ENCODE measurements at places on chromosomes 5 and 9. TPM values are rescaled to one million over a fixed set of nuclear protein-coding genes. Genes with fewer than 3 reads are reported as not detected.

Gene GDF9
- 1.8 TPM for polyA plus RNA-seq

DNA sequence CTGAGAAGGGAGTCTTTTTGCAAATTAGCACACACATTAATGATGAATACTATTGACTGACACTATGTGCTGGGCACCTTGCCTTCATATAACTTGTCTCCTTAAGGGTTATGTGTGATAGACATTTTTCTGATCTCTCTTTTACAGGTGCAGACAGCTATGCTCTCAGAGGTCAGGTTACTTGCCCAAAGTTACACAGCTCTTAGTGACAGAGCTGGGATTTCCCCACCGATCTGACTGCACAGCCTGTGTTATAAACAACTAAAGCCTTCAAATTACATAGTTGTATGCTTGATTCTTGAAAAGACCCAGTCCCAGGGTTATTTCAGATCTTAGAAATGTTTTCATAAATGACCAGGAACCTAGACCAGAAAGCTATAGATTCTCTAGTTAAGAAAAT is 462.7 kb downstream of the EBF1 start:
- DNase-seq: no peak

Gene MRNIP
- polyA plus RNA-seq: 57.2 TPM

Gene PDE6A
- polyA plus RNA-seq: 0.11 TPM

Gene CBY3
- polyA plus RNA-seq: 2.1 TPM

Gene C9orf78
- polyA plus RNA-seq: 73.0 TPM

DNA sequence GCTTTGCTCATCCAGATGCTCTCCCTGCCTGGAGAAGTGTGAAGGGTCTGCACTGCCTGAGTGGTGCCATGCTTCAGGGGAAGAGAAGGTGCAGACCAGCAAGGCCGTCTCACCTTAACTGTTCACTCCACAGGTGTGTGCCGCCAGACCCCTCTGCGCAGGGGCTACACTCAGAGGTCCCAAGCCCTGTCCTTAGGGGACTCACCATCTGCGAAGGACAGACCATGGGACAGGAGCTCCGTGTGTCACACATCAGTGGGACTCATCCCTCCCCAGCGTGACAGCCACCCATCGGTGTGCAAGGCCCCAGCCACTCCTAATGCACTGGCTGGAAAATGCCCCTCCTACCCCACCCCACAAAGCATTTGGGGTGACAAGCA is 142.9 kb downstream of the OLFM1 start:
- no peak for DNase-seq

Gene CCDC180
- 5.8 TPM for polyA plus RNA-seq

Gene APBA1
- polyA plus RNA-seq: 17.8 TPM

- DNase-seq: no peak
Observed at GRCh38 chr5:112977440-112977861, 853 bp downstream of the DCP2 start.

GRCh38 chr5:39518516-39518915 is 93.7 kb upstream of the DAB2 start:
- DNase-seq: no peak

DNA sequence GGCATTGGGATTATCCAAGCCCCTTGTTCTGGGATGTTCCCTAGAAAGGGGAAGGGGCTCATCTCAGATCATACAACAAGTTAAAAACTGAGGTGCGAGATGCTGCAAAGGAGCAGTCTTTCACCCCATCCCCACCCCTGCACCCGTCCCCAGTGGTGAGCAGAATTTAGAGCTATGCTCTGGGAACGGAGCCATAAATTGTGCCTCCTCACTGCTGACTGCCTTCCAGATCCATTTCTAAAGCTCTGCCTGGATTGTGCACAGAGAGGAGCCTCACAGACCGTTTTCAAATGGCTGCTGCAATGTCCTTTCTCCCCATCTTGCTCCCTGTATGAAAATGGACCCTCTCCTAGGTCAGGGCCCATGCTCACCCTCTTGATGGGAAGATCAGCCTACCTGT is 8.3 kb downstream of the SLC25A48 start:
- no peak for DNase-seq

Gene GNA14
- polyA plus RNA-seq: 19.3 TPM

DNA sequence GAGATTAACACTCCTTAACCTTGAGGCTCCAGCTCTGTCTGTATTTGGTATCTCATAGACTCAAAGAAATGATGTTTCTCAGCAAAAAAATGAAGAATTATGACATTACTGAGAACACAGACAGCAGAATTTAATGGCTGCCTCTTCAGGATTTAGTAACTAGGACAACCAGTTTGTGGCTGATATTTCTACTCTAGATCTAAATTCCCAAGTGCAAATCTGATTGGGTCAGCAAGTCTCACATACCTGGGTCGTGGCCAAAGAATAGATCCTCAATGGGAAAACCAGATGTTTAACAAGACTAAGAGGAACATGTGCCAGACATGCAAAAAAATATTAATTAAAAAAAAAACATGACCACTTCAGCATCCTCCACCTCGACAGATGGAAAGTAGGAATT is 608.9 kb downstream of the DTWD2 start:
- no peak for DNase-seq

DNA sequence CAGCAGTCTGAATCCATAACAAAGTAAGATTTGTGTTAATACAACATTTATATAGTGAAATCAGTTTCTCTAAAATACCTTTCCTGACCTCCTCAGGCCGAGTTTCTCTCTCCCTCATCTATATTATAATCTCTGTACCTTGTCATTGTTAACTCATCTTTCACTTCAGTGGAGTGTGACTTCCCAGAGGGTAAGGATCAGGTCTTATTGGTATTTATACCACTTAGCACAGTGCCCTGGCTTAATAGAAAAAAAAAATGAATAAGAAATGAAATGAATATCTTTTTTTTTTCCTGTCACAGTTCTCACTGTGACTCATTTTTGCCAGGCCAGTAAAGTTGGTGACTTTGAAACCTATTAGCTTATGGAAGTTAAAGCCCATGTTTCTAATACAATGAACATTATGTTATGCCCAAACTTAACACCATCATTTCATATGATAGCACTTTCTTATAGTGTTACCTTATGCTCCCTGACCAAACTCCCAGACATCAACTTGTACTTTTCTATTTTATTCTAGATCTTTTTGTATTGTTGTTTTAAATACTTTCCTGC is 90.1 kb downstream of the NR3C1 start:
- DNase-seq: no peak

- no peak for DNase-seq
Observed at GRCh38 chr5:148352696-148353095, 17.3 kb downstream of the SPINK9 start.

- DNase-seq: no peak
Observed at GRCh38 chr9:2420543-2420942, 201.0 kb upstream of the VLDLR start.

DNA sequence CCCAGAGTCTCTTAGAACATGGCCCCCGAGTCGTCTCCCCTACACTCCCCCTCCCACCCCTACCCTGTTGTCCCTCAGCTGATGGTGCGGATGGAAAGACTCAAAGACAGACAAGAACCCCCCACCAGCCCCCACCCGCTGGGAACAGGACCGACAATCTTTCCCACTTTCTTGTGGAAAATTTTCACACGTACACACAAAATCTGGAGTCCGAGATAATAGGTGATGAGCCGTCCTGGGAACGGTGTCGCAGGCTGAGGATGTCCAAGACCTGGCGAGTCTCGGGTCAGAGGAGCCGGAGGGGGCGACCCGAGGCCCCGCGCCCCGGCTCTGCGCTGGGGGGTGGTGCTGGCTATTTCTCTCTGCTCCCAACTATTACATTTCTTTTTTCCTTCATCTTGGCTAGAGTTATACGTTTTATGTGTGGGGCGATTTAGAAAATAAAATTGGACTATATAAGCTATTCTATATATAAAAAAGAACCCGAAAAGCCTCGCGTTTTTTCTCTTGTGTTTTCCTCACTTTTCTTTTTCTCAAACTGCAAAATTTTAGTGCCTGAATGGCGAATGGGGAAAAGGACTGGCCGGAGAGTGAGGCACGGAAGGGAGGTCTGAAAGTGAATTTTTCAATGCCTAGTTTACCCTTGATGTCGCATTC is 188.8 kb downstream of the MEF2C start:
- DNase-seq: no peak

Gene F2RL1
- polyA plus RNA-seq: 30.3 TPM

DNA sequence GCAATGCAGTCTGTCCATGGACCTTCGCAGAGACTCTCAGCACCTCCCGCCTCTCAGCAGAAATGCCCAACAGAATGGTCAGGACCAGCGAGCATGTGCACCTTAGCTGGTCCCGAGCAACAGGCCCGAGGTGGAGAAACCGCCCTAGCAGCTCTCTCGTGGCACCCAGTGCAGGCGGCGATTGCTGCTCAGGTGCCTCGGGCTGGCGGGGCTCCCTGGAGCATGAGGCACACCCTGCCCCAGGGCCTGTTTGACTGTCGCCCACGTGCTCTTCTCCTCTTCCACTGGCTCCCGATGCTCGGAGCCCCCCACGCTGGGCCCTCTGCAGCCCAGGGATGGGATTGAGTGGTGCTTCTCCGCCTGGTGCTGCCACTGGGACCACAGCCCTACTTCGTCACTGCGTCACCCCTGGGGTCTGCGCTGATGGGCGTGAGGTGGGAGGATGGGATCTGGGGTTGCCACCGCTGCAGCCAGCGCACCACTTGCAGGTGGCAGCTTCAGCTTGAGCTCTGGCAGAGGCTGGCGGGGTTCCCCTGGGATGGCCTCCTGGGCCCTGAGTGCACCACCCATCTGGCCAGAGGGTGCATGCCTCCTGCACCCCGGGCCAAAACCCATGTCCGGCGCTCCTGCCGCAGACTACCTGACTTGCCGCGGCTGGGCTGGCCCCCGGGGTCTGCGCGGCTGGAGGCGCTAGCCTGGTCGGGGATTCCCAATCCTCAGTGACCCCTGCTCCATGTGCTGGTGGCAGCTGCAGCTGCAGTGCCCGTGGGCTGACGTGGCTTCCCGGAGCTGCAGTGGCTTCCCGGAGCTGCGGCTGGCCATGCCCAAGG is 244.2 kb downstream of the FOXD4L6 start:
- no peak for DNase-seq

DNA sequence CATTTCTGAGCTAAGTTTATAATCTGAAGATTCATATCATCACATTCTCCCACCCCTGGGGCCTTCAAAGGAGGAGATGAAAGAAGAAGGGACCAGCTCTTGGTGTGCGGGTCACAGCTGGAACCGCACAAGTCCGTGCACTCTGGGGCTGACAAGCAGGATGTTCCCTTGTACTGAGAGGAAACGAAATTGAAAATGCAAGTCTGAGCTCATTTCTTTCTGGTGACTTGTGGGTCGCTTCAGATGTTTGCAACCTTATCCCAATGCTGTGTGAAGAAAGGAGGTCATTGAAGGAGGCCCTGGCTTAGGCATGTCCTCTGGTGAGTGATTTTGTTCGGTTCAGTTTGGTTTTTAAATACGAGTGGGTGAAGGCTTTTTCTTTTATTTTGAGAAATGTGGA is 59.6 kb downstream of the C9orf152 start:
- no peak for DNase-seq

DNA sequence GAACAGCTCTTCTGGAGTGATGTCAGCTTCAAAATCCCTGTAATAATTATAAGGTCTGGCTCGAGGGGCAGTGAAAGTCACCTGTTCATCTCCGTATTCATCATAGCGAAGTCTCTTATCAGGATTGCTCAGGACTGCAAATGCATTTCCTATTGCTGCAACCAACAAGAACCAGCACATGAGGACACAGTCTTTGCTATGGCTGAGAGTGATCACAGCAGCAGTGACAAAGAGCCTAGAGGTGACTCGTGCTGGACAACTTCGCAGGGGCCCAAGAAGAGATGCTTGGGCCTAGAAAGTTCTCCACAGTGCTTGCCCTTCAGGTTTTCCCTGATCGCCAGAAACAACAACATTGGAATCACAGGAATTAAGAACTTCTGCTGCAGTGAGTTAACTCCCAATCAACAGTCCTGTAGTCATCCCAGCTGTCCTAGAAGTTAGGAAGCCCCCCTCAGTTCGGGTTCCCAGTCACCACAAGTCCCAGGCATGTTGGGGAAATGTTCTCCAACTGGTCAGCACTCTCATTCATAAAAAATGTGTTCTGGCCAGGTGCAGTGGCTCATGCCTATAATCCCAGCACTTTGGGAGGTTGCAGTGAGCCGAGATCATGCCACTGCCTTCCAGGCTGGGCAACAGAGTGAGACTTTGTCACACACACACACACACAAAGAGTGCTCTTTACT is 13.0 kb downstream of the DNAJC18 start:
- DNase-seq: no peak

DNA sequence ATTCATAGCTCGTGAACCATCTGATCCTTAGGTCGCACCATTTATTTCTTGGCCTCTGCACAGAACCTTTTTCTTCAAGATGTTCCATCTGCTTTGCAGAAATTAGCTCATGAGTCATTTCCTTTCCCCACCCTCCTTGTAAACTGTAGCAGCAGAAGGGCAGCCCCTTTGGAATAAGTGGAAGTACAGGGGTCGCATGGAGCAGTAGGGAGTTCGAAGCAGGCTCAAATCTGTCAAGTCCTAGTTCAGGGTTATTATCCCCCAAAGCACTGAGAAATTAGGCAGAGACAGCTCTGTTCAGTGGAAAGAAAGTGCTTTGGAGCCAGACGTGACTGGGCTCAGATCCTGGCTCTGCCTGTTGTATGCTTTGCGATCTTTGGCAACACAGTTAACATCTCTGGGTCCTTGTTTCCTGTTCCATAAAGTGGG is 84.2 kb downstream of the SGCD start:
- DNase-seq: no peak

DNA sequence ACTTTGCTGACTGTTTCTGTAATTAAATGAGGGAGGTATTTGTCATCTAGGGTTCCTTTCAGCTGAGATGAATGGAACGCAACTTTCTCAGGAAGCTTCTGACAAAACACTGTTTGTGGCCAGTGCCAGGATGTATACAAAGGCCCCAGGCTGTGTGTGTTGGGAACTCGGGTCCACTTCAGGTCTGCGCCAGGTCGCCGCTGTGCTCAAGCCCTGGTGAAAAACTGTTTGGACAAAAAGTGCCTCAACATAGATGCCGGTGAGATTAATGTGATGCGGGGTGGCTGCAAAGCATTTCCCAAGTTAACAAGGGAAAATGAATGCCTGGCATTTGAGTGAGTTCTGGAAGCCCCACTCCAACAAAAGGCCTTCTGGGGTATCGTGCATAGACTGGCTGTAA is 156.4 kb downstream of the GABBR2 start:
- DNase-seq: no peak

Gene NXNL2
- 2.2 TPM for polyA plus RNA-seq

- no peak for DNase-seq
Observed at GRCh38 chr9:114302727-114303126, 20.2 kb upstream of the ORM1 start.

DNA sequence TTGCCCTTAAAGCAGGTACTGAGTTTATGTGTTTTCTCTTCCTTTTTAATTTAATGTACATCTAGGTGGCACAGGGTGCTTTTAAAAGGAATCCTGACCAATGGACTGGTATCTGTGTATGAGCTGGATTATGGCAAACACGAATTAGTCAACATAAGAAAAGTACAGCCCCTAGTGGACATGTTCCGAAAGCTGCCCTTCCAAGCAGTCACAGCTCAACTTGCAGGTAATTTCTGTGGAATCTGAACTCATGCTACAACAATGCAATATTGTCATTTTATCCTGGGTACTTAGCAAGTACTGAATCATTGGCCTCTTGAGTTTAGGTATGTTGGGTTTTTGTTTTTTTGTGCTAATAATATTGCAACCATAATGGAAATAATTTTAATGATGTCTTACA is 14.4 kb upstream of the TMOD1 start:
- no peak for DNase-seq

Gene SPINK4
- polyA plus RNA-seq: not detected

- no peak for DNase-seq
Observed at GRCh38 chr5:115941051-115941675, 21.1 kb upstream of the LVRN start.

Gene REEP2
- 13.1 TPM for polyA plus RNA-seq
